Heart right ventricle (tissue), 16 donors: ENCODE measurements at places on chromosomes 12 and 14.

DNA sequence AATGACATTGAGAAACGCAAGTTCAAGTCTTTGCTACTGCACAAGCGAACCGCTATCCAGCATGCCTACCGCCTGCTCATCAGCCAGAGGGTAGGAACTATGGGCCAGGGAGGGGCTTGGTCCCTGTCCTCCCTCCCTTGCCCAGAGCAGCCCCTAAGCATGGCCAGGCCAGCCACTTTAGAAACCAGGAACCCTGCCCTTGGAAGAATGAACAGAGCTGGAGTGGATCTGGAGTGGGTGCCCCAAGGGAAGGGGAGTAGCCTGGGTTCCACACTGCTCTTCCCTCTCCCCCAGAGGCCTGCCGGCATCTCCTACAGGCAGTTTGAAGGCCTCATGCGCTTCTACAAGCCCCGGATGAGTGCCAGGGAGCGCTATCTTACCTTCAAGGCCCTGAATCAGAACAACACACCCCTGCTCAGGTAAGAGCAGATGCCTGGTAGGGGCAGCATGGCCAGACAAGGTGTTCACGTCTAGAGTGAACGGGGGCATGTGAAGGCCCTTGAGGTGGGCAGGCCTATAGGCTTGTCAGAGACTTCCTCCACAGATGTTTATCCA is 55.8 kb downstream of the TPCN1 start:
- DNase-seq, result no peak
- peaks cover 93% of the 10 kb centered on the region for H3K36me3 ChIP-seq
- H3K4me3 ChIP-seq, result no peak overlapping the region
- peaks cover 11% of the 10 kb centered on the region for H3K4me1 ChIP-seq

GRCh38 chr12:71684081-71684480 is 1.8 kb upstream of the TMEM19 start:
- H3K4me1 ChIP-seq, result peaks cover 41% of the 10 kb centered on the region
- no peaks in the 10 kb centered on the region for H3K36me3 ChIP-seq
- no peak overlapping the region for H3K27ac ChIP-seq
- no peaks in the 10 kb centered on the region for H3K27me3 ChIP-seq

GRCh38 chr14:63671987-63672386 is 30.3 kb upstream of the WDR89 start:
- no peaks in the 10 kb centered on the region for H3K36me3 ChIP-seq
- H3K27me3 ChIP-seq, result no peaks in the 10 kb centered on the region
- H3K4me1 ChIP-seq, result no peaks in the 10 kb centered on the region
- no peak overlapping the region for H3K4me3 ChIP-seq
- H3K27ac ChIP-seq, result no peak overlapping the region

DNA sequence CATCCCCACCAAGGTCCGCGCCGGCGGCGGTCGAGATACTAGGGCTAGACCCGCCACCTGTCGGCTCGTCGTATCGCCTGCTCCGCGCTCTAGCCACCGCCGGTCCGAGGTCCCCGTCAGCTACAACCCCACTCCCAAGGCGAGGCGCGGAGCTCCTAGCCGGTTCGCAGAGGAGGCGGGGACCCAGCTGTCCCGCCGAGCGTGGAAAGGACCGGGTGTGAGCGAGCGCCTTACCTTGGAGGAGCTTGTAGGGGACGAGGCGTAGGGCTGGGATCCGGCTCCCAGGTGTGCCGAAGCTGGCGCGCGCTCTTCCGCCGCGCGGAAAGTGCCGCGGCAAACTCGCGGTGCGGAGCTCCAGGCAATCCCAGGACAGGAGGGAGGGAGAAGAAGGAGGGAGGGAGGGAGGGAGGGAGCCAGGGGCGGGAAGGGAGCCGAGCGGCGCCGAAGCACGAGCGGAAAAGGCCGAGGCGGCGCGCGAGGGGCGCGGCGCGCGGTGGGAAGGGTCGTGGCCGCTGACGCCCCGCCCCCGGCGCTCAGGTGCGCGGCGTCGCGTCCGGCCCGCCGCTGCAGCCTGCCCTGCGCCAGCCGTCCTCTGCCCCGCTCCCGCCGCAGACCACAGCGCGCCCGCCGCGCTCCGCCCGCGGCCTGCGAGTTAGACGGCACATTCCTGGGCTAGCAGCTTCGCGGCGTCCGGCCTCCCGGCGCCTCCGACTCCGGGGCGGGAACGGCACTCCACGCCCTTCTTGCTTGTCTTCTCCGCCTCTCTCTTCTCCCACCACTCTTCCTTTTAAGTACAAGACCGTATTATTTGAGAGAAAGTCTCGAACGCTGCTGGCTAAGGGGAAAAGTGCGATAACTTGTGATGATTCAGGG is at the start of gene PAWR:
Gene PAWR (minus strand): TSS at position 327 of the 873 bp plus-strand sequence. CDS start 720 bp downstream, outside the sequence.
- H3K27me3 ChIP-seq, result peaks cover 45% of the 10 kb centered on the region
- H3K27ac ChIP-seq, result peak within 1 kb of the TSS; percentile 73
- peak within 1 kb of the TSS; percentile 77 for H3K4me3 ChIP-seq
- no peaks in the 10 kb centered on the region for H3K36me3 ChIP-seq
- peaks cover 19% of the 10 kb centered on the region for H3K4me1 ChIP-seq
- DNase-seq, result peak; percentile 22

- no peak overlapping the region for H3K4me3 ChIP-seq
- no peaks in the 10 kb centered on the region for H3K36me3 ChIP-seq
- DNase-seq, result peak; percentile 81
- no peak overlapping the region for H3K27ac ChIP-seq
- H3K4me1 ChIP-seq, result no peaks in the 10 kb centered on the region
These were observed 5.2 kb upstream of the KRT85 start for GRCh38 chr12:52372216-52373154.

DNA sequence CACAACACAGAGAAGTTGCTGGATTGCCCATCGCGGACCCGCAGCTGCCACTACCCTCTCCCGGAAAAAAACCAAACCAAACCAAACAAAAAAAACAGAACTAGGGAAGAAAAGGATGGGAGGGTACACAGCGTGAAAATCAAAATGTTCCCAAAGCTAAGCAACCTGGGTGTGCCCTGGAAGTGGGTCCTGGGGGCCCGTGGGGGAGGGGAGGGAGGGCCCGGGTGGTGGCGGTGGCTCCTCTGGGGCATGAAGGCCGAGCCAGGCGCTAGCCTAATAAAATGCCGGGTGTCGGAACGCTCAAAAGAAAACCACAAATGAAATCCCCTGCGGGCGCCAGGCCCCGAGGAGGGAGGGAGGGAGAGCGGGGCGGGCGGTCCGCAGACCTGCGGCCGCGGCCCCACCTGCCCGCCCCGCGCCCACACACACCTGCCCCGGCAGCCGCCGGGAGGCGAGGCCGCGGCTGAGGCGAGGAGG is 787 bp downstream of the HECTD4 start:
- H3K4me1 ChIP-seq, result peaks cover 23% of the 10 kb centered on the region
- H3K4me3 ChIP-seq, result peak overlapping the region; percentile 99
- peak overlapping the region; percentile 87 for H3K27ac ChIP-seq
- H3K27me3 ChIP-seq, result no peaks in the 10 kb centered on the region
